ENCODE measurements at places on chromosomes 2 and 18.

- no peak for DNase-seq
Measured at GRCh38 chr18:35463827-35464226, 33.9 kb downstream of the INO80C start.

GRCh38 chr2:204313256-204313655, 232.0 kb upstream of the PARD3B start:
- no peak for DNase-seq

GRCh38 chr2:23601301-23601965, 216.5 kb downstream of the KLHL29 start:
- peak; percentile 53 for DNase-seq

- peak; percentile 71 for DNase-seq
Measured at GRCh38 chr18:58005885-58006523, 38.0 kb upstream of the NEDD4L start.

DNA sequence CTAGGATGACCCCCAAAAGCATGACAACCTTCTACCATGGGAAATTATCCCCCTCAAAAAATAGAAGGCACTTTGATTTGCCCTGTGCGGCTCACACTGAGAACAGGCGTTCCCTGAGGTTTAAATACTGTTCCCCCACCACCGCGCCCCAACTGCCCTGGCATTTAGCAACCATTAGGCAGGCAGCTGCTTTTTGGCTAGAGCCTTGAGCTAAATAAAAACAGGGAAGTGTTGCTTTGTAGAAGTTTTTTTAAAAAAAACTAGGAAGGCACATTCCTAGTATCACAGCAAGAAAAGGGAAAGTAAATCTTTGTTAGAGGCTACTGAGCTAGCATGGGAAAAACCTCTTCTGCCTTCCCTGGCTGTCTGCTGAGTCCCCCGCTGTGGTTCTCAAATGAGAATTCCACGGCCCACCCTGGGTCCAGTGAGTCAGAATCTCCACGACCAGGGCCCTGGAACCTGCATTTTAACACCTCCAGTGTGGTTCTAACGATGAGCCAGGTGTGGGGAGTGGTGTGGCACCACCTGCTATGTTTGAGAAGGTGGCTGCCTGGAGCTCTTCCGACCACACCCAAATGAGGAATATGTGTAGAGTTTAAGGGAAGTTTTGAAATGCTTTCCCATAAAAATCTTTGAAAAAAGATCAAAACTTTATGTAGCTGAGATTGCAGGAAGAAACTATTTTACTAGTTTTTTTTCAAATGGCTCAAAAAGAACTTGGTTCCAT, 66.4 kb downstream of the VIT start:
- DNase-seq: no peak

GRCh38 chr18:37527395-37527794, 38.2 kb downstream of the CELF4 start:
- DNase-seq: no peak

- peak; percentile 3 for DNase-seq
Measured at GRCh38 chr2:34652636-34653035, 1053.5 kb upstream of the FAM98A start.

DNA sequence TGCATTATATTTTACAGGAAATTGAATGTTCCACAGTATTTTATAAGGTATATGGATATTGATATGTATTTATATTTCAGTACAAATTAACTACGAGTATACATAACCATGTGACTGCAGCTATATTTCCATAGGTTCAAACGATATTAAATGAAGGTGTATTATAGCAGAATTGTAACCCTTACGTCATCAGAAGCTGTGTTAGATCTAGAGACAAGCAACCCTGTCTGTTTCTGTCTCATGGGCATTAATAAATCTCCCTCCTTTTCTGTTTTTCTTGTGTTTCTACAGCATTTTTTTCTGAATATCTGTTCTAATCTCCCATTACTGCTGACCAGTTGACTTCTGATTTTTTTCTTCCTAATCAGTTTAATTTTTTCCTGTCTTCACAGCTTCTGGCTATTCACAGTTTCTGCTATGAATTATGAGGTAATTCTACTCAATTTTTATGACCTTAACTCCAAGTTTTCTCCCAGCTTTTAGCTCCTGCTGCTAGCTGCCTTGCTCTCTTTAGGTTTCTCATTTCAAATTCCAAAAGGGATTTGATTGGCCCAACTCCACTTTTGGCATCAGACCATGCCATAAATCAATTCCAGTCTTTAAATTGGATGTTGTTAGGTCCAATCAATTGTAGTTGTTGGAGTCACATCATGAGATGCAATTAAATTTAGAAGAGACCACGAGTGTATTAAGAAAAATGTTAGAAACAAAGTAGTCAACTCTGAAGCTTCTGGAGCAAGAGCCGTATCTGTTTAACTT, 277.5 kb upstream of the ZSWIM2 start:
- DNase-seq: no peak

- DNase-seq: no peak
Measured at GRCh38 chr18:26456070-26456491, 92.3 kb downstream of the KCTD1 start.

DNA sequence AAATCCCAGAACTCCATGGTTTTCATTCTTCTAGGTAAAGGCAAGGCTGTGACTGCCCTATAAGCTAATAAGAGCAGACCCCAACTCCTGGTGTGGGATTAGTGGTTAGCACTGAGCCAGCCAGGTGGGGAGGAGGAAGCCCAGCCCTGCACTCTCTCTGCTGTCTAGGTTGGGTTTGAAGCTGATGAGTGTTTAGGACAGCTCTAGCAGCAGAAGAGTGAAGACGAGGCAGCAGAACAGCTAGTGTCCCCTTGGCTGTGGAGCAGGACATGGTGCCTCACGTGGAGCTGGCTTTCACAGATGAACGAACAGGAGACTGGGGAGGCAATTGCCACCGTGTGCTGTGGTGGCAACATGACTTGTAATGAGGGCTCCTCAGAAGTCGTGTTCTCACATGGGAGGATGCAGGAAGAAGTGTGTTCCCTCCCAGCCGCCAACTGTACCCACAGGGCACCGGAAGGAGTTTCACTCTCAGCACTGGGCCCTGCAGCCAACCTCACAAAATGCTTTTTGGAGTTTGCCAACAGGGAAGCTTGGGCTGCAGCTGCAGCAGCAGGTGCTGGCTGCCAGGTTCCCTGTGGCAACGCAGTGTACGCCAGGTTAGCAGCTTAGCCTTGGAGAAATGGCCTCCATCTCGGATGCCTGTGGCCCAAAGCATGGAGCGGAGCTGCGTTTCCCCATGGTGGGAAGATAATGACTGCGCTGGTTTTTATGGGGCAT, 328.2 kb downstream of the SETBP1 start:
- no peak for DNase-seq

DNA sequence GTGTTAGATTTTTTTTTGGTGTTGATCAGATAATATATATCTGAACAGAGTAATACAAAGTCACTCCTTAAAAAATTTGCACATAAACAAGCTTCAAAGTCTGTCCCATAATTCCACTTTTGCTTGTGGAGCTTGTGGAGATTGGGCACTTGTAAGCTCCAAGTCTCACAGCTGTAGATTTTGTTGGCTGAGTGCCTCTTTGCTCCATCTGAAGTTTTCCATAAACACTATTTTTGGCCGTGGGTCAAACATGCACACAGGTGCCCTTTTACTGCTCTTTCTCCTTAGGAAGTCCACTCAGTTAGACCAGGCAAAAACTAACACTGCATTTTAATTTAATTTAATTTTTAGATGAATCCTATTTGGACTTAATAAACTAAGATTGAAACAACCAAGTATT, 3.6 kb upstream of the KCNJ13 start:
- DNase-seq: peak; percentile 8

GRCh38 chr2:170502361-170503130, 212.6 kb upstream of the SP5 start:
- no peak for DNase-seq

- DNase-seq: no peak
Measured at GRCh38 chr2:168475636-168476035, 19.6 kb downstream of the CERS6 start.

GRCh38 chr2:235826826-235827225, 333.0 kb downstream of the AGAP1 start:
- DNase-seq: no peak

GRCh38 chr2:8661736-8662135, 20.1 kb upstream of the ID2 start:
- DNase-seq: peak; percentile 28

- DNase-seq: peak; percentile 6
Measured at GRCh38 chr2:146312899-146313298, 1531.9 kb upstream of the ACVR2A start.

- no peak for DNase-seq
Measured at GRCh38 chr2:47072728-47073191, 82.3 kb downstream of the STPG4 start.

- no peak for DNase-seq
Measured at GRCh38 chr18:26286008-26286407, 59.8 kb downstream of the TAF4B start.

DNA sequence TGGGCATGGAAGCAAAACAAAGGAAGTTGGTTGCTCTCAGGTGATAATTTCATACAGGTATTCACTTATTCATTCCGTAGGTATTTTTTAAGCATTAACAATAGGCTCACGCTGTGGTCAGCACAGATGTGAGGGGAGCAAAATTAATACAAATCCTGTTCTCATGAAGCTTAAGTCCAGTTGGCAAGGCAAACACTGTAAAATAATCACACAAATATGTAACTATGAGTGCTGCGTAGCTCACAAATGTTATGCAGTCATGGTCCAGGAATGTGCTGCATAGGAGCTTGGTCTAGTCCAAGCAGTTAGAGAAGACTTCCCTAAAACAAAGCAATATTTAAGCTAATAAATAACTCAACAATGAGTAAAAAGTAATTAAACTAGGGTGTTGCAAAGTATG, 23.9 kb downstream of the SP5 start:
- peak; percentile 96 for DNase-seq

GRCh38 chr2:16395601-16396000, 270.0 kb downstream of the CYRIA start:
- no peak for DNase-seq

GRCh38 chr2:218027426-218028188, 24.8 kb upstream of the TNS1 start:
- no peak for DNase-seq

DNA sequence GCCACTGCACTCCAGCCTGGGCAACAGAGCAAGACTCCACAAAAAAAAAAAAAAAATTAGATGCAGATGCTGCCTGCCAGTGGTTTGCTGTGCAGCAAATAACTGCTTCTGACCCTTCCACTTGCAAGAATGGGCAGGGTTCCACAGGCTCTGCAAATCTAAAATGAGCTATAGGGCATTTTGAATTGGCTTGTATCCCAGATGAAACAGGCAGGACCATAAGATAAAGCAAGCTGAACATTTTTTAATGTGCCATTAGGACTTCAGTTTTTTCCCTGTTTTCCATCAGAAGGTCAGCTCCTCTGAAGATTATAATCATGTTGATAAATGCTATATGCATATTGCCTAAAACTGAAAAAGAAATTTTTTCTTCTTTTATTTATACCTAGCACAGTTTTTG, 15.7 kb upstream of the FZD7 start:
- DNase-seq: no peak

DNA sequence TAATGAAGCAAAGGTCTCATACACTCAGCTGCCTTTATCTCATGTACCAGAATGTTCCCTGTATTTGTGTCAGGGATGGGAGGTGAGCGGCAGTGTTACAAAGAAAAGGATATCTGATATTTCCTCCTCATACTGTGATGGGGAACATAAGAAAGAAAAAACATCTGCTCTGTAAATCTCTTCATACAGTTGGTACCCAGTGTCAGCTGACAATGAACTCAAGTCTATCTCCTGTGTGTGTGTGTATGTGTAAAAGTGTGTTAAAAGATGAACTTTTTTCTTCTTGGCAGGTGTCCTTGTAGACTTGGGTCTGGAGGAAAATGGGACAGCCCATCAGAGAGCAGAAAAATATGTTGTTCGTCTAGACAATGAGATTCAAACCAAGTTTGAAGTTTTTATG, 127.8 kb downstream of the ESCO1 start:
- DNase-seq: no peak

DNA sequence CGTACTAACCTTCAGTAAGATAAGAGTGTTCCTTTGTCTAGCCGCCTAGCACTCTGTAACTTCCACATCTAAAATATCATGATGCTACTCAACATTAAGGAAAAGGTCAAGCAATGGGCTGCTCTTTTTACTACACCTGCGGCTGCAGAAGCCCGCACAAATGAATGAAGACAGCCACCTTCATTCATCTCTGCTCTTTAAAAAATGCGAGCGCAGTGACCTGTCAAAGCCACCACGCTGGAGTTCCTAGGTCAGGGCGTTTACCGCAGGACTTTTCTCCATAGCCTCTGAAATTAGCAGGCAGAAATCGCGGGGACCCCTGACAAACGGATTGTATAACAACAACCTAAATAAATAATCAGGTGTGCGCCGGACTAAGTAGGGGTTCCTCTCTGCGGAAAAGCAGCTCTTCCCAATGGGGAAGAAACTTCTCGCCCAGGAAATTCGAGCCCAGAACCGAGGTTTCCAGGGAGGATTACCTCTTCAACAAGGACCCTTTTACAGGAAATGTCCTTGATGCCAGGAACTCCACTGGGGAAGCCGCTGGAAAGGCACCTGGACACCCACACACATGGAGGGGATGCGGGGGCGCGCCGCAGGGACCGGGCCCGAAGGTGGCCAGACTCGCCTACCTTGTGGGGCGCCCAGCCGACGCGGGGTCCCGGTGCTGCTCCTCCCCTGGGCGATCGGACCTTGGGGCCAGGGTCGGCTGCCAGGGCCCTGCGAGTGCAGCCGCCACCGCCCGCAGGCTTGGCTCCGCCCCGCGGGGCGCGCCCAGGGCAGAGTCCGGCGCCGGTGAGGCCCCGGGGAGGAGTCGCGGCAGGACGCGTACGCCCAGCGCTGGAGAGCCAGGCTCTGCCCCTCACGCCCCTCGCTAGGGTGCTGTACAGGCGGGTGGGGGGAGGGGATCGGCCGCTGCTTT, at the start of gene CCDC68:
Gene CCDC68, minus strand, starts transcription at position 758 of the 922 bp plus-strand sequence. CDS start 16,670 bp downstream, outside the sequence.
- no peak for DNase-seq

GRCh38 chr2:179613701-179614100, 247.7 kb downstream of the ZNF385B start:
- DNase-seq: no peak

GRCh38 chr2:230155359-230155758, 64.4 kb downstream of the SP110 start:
- no peak for DNase-seq

DNA sequence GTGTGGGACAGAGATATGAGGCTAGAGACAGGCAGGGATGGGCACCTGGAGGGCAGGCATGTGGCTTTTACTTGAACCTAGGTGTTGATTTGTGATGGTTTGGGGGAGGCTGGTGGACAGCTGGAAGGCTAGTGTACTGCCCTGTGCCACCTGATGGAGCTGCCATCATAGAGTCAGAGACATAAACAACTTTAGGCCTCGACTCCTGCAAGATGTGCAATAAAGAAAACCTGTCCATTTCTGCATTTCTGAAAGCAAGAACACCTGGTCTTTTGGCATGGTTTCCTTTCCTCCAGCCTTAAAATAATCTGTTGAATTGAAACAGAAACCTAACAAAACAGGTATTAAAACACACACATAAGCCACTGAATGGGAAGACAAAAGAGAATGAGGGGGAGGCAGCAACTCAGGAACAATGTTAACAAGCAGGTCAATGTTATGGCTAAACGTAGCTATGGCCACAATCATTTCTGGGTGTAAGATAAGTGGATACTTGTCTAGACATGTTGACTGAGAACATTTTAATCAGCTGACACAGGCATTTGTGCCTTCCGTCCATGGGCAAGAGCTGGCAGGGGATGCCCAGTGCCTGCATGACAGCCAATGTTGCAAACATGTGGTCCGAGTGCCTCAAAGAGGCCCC, 87.8 kb downstream of the KCTD1 start:
- DNase-seq: peak; percentile 87

GRCh38 chr2:120354467-120354866, 8.5 kb downstream of the INHBB start:
- no peak for DNase-seq
